ENCODE measurements at places on chromosomes 16 and 17.

DNA sequence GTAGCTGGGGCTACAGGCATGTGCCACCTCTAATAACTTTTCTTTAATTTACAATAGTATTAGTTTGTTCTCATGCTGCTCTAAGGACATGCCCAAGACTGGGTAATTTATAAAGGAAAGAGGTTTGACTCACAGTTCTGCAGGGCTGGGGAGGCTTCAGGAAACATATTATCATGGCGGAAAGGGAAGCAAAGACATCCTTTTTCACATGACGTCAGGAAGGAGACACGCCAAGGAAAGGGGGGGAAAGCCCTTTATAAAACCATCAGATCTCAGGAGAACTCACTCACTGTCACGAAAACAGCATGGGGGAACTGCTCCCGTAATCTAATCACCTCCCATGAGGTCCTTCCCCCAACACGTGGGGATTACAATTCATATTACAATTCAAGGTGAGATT, 18.3 kb downstream of the IL4R start:
- no peak for DNase-seq

DNA sequence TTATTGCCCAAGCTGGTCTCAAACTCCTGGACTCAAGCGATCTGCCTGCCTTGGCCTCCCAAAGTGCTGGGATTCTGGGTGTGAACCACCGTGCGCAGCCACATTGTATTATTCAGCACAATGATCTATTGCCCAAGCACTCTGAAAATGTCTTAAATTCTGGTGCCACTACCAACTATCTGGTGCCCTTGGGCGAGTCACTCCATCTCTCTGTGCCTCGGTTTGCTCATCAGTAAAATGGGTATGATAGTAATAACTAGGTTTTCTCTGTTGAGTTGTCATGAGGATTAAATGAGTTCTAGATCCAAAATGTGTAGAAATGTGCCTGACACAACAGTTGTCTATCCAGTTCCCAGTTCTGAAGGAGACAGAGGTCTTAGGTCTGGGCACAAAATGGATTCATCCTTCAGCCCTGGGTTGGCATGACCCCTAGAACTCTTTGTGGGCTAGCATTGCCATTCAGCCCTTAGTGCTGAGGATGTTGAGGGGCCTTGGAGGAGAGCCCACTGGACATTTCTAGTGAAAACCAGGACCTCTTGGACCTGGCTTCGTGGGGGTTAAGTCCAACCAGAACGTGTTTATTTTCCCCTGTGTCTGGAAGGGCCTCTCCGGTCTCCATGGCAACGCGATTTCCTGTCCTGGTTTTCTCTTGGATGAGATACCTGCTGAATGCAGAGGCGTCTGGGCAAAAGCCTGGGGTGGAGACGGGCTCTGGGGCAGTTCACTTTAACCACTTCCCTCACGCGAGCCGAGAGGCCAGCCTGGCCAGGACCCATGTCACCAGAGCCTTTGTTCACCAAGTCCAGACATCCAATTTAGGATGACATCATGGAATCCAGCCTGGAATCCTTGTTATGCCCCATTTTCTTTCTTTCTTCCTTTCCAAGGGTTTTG, 43.7 kb upstream of the TNRC6A start:
- peak; percentile 71 for DNase-seq

GRCh38 chr17:79911430-79912399, 72.5 kb upstream of the CBX4 start:
- no peak for DNase-seq

DNA sequence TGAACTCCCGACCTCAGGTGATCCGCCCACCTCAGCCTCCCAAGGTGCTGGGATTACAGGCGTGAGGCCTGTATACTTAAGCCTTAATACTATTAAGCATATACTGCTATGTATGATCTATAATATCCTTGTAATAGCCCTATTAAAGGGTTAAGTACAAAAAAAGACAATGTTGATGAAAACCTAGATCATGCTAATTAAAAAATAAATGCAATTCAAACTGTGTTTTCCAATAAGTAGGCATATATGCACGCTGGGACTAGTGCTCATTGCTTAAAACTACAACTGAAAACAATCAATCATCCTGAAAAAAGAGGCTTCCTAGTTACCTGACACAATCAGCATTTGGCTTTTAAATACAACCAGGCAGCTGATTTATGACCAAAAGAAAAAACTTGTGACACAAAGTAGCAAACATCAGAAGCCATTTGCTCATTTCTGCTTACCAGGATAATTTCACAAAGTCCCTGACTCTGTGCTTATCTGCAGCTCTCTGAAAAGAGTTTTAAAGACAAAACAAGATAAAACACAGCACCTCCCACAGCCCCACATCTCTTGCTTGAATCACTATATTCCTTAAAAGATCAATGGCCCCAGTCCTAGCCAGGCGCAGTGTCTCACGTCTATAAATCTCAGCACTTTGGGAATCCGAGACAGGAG, 11.1 kb downstream of the ZNF385C start:
- no peak for DNase-seq

DNA sequence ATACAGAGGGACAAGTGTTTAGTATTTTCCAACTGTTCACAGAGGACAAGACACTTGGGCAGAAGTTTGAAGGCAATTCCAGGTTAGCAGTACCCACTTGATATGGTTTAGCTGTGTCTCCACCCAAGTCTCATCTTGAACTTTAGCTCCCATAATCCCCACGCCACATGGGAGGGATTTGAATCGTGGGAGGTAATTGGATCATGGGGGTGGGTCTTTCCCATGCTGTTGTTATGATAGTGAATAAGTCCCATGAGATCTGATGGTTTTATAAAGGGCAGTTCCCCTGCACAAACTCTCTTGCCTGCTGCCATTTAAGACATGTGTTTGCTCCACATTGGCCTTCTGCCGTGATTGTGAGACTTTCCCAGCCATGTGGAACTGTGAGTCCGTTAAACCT, 668.9 kb downstream of the MAF start:
- no peak for DNase-seq

DNA sequence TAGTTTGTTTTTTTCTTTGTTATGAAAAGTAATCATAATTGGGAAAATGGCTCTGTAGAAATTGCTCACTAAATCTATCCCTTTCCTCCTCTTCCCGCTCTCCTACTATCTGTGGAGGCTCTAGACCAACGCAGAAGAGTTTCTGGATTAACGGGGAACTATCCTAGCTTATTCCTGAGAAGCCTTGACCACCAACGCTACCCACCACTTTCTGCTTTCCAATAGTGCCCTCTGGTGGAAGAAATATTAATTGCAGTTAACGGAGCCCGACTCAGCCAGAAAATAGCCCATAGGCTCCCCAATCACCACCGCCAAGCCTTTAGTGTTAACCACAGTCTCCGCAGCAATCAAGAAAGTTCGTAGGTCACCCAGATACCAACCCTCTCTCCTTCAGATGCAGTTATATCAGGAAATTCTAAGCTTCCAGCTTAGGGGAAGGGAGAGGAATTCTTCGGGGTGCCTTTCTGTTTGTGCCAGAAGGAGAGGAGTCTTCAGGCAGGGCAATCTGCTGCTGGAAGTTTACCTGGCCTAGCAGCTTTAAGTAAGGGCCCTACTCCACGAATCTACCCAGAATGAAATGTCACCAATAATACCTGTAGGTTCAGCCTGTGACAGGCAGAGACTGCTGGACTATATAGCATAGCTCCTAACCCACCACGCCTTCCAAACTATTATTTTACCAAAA, 23.0 kb upstream of the NSRP1 start:
- peak; percentile 66 for DNase-seq

DNA sequence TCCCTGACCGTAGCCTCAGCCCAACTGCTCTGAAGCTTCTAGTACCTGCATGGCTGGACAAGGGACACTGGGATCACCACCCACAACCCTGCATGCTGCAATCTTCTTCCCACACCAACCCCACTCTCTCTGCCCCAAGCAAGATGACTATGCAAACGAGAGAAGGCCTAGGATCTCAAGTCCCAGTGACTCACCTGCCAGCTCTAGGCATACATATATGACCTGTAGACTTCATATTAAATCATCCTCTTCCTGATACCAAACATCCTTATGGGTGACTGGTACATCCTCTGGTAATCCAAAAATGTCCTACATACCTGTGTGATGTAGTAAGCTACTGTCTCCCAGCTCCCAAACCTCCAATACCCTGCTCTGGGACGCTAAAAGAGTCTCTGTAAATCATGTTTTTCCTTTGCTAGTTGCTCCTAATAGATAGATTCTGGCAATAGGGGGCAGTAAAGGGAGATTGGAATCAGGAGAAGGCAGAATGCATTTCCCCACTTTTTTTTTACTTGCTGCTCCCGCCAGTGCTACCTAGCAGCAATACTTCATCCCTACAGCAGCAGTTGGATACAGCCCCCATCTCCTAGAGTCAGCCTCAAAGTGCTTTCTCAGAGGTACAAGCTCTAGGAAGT, 43.4 kb upstream of the SOX9 start:
- DNase-seq, result no peak

All from fibroblast of skin of right quadriceps (primary cell).